BE2C (cell line): ENCODE measurements at places on chromosomes 6 and 20.
A peak's percentile ranks its signal among the peaks of the same experiment; 100 is the strongest.

GRCh38 chr20:10714236-10714975 lies 40.6 kb upstream of the JAG1 start:
- no peak for DNase-seq

DNA sequence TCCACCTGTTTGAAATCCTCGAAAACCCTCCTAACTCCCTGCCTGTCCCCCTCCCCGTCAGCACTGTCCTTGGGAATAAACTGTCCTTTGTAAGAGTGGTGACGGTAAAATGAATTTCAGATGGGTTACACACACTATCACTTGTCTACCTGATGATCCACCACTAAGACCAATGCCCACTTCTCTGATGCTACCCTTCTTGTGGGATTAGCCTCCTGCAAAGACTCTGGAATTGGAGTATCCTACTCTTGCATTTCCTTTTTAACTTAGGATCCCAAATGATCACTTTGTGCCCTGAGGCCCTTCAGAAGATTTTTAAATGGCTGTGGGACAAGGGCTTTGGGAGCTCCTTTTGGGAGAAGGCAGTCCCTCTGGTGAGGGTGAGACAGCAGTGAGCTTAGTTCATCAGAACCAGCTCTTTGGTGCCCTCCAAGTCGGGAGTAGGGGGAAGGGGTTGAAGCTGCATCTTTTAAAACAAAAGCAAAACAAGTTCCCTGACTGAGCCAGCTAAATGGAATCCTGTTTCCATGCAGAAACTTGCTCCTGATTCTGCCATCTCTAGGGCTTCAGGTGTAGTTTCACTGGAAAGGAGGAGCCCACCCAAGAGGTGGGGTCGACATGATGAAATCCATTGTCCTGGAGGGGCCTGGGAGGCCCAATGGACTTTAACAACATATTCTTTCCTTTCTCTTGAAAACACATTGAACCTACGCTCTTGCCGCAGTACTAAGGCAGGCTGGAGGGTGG lies 86.5 kb downstream of the ASXL1 start:
- no peak for DNase-seq

GRCh38 chr20:60955706-60956105 lies 296.4 kb upstream of the CDH4 start:
- no peak for DNase-seq

DNA sequence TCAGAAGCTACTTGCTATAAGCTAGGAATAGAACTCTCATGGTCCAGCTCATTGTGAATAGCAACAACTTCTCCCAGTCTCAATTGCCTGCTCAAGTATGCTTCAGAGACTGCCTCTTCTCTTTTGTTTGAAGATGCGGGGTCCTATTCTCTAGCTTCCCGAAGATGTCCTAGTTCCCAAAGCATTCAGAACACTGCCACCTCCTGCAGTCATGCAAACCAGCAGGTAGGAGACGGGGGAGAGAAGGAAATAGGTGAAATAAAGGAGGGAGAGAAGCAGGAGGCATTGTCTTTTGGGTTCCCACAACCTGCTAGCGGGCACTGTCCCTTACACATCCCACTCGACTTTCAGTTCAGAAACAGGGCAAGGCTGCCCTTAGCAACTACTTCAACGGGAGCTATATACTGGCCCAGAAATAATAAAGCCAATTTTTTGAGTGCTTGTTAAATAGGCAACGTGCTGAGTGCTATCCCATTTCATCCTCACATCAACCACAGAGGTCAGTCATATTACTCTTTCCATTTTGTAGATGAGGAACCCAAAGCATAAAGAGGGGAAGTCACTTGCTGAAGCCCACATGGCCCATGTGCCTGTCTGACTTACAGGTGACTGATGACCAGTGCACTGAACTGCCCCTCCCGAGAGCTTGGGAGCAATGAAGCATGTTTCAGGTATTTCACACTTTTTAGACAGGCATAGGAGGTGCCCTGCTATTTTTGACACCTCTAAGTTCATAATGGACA lies 61.9 kb upstream of the ATXN1 start:
- DNase-seq: no peak

- no peak for DNase-seq
Observed at GRCh38 chr6:142569676-142570075, 267.9 kb downstream of the ADGRG6 start.

GRCh38 chr6:157287247-157287850 lies 36.0 kb downstream of the TMEM242 start:
- no peak for DNase-seq

DNA sequence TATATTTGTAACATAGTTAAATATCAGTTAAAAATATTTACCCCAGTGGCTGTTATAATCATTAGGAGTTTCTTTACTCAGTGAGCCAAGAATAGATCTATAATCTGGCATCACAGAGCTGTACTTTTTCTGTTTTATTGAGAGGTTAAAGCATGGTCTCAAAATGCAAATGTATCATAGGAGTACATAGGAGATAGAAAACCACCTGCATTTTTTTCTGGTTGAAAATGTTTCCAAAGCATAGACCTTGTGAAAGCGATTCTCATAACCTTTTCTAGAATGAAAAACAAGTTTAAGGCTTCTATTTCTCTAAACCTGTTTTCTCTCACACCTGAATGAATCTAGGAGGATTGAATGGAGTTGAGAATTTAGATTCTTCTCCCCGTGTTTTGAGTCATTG lies 14.4 kb downstream of the KCNQ5 start:
- DNase-seq: no peak

DNA sequence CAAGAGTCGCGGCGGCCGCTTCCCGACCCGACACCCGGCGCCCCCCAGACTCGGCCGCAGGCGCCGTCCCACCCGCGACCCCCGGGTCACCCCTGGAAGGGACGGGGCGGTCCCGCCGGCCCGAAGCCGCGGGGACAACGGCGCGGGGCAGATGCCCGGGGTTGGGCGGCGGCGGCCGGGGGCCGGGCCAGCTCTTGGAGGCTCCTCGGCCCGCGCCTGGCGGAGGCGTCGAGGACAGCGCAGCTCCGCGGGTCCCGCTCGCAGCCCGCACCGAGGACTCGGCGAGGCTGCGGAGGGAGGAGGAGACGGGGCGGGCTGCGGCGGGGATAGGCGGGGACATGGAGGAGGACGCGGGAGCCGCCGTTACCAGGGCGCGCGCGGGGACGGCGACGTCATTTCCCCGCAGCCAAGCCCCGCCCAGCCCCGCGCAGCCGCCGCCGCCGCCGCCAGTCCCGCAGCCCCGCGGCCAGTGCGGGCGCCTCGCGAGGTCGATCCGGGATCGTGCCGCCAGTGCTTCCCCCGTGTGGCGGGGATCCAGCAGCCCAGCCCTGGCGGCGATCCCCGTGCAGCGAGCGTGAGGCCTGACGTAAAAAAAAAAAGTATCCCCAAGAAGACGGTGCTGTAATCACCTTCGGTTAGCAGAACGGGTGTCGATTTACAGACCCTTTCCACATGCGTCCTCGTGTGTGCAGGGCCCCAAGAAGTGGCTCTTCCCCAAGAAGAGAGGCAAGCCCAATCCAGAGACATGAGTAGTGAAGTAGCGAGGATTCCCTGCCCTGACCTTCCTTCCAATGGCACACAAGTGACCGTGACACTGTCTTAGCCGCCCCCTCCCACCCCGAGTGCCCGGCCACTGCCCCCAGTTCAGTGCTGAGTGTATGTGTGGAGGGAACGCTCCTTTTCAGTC lies at the start of gene FAM184A:
FAM184A (minus strand) TSS at position 289 of the 907 bp plus-strand sequence. CDS start 365 bp downstream, outside the sequence.
- DNase-seq: peak; percentile 82

GRCh38 chr20:35368666-35369423 lies 42.9 kb downstream of the UQCC1 start:
- no peak for DNase-seq

GRCh38 chr6:37785663-37786270 lies 33.8 kb upstream of the ZFAND3 start:
- DNase-seq: no peak

GRCh38 chr20:61560361-61560853 lies 308.3 kb downstream of the CDH4 start:
- DNase-seq: no peak

GRCh38 chr6:88368071-88368787 lies 202.1 kb upstream of the CNR1 start:
- DNase-seq: no peak

- peak; percentile 45 for DNase-seq
Observed at GRCh38 chr6:16256781-16257180, 18.4 kb downstream of the GMPR start.

GRCh38 chr6:52786249-52786956 lies 17.2 kb downstream of the GSTA1 start:
- DNase-seq: no peak

- no peak for DNase-seq
Observed at GRCh38 chr6:108874470-108875160, 26.4 kb downstream of the ARMC2 start.

DNA sequence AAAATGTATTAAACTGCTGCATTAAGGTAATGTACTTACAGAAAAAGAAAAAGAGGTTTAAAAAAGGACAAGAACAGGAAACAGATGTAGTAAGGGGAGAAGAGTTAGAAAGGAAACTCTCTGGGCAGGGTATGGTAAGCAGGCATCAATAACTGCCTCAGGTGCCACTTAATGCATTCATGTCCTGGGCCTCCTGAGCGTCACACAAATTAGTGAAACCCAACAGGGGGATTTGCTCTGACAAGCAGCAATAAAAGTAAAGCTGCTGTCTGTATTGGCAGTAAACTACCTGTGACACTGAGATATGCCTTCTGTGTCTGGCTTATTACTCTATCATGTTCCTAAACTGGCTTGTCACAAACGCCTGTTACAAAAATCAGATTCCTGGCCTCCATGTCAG lies 1.5 kb upstream of the EFHC1 start:
- no peak for DNase-seq

DNA sequence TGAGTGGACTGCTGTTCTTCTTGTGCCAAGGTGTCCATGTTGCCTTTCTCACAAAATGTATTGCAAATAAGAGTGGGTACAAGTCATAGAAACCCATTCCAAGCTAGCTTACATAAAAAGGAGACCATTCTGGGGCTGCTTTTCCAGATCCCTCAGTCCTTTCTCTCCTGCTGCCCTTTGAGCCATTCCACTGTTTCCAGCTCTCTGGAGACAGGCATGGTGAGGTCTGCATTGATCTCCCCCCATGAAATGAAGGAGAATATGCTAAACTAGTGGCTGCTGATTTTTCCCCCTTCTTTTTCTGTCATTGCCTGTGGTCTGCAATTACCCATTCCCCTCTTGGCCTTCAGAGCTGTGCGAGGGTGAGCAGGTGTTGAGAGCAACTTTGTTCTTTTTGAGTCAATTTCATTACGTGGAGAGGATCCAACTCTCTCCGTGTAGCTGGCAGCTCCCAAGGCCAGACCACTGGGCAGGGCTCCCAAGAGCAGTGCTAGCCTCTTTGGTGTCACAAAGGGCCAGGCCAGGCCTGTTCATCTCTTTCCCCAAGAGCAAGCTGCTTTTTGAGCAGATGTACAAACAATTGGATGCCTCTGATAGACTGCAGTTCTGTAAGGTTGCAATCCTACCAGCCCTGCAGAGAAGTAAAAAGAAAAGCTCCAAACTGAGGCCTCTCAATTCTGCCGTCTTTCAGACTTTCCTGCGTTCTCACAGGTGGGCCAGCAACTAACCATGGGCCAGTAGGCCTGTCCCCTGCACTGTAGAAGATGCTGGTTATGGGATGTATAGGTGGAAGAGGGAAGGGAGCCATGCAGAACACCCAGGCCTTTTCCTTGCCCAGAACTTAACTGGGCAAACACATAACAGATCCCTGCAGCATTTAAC lies 96.1 kb upstream of the ARMC2 start:
- DNase-seq: no peak

GRCh38 chr6:36594816-36595643 lies 868 bp downstream of the SRSF3 start:
- DNase-seq: no peak

GRCh38 chr6:101630941-101631340 lies 237.4 kb downstream of the GRIK2 start:
- DNase-seq: no peak

DNA sequence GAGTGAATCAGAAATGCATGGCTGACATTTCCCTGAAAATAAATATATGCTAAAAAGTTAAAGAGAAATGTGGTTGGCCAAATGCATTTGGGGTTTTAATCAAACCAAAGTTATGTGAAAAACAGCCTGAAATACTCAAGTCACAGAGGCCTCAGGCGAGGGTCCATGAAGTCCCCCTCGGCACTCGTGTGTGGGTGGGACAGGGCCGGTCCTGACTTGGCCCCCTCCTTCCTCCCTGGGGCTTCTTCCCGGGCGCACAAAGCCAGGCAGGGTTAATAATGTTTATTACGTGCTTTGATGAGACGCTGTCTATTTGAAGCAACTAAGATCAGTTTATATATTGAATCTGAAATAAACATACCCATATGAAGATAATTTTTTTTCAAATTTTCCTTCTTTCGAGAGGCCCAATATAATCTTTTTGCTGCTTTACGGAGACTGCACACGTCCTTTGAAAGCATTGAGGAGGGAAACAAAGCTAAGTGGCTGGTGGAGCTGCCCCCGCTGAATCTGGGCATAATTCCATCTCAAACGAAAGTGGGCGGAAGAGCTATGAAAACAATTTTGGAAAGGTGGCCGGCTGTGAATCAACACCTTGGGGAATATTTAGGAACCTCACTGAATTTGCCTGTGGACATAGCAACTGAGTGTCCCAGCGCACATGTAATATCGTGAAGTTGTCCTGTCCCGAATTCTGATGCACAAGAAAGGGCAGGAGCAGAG lies 55.8 kb upstream of the SMOC2 start:
- DNase-seq: no peak

- no peak for DNase-seq
Observed at GRCh38 chr6:47230579-47230978, 79.1 kb downstream of the TNFRSF21 start.

DNA sequence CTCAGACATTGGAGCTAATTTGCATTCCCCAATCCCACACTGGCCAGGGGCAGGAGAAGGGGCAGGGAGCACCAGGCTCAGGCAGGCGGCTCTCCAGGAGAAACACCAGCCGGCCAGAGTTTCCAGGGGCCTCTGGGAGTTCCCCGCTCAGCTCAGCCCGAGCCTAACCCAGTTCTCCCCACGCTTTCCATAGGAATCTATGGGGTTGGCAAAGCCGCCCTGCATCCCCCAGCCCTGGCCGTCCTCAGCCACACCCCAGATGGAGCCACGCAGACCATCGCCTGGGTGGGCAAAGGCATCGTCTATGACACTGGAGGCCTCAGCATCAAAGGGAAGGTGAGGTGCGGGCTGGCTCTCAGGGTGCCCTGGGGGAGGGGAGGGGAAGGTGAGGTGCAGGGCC lies 8.2 kb downstream of the NPEPL1 start:
- DNase-seq: no peak

- no peak for DNase-seq
Observed at GRCh38 chr6:16855460-16855859, 94.2 kb upstream of the ATXN1 start.

DNA sequence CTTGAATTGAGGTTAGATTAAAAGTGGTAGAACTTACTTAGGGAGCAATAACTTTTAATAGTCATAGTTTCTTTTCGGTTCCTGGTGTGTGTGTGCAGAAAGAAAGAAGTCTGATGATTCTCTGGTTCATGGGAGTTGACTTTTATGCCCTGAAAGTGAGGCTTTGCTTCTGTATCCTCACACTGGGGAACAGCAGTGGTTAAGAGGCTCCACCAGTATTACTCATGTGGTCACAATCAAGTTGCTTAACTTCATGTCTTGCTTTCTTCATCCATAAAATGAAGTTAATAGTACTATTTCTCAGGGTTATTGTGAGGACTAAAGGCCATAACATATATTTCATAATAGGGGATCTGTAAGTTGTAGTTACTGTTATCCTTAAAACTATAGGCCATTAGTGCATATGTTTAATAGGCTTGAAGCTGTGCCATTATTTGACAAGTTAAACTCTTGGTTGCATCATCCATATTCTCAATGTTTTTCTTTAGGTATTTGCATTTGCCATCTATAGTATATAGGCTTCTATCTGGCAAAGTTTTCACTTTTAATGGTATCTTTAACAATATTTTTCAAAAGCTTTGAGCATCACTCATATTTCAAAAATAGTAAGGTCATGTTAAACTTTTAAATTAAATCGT lies 262.4 kb downstream of the PLCB1 start:
- DNase-seq: no peak
